T-helper 17 cell (primary cell): ENCODE measurements at places on chromosomes 11 and 22.

DNA sequence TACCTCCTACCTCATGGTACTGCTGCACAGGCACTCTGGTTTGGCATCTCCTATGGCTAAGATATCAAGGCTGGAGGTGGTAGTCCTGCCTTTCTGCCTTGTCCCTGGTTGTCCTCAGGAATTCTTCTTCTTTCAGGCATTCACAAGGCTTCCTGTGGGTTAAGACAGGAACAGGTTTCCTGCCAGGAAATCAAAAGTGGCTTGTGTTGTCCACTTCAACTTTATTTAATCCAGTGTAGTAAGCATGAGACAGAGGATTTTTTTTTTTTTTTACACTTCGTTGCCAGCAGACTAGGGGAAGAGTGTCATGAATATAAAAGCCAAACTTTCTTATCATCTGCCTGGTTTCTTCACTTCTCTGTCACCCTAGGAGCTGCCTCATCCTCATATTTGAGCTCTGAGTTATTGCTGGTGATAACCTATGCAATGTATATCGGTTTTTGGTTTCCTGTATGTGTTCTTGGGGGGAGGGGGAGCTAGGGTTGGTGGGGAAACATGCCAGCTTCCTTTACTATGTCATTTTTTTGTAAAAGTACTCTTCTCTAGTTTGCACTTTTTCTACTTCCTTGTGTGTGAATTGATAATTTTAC, 50.2 kb downstream of the XKR3 start:
- no peak for DNase-seq

GRCh38 chr11:6531267-6531752, 34.2 kb downstream of the DNHD1 start:
- DNase-seq = no peak

DNA sequence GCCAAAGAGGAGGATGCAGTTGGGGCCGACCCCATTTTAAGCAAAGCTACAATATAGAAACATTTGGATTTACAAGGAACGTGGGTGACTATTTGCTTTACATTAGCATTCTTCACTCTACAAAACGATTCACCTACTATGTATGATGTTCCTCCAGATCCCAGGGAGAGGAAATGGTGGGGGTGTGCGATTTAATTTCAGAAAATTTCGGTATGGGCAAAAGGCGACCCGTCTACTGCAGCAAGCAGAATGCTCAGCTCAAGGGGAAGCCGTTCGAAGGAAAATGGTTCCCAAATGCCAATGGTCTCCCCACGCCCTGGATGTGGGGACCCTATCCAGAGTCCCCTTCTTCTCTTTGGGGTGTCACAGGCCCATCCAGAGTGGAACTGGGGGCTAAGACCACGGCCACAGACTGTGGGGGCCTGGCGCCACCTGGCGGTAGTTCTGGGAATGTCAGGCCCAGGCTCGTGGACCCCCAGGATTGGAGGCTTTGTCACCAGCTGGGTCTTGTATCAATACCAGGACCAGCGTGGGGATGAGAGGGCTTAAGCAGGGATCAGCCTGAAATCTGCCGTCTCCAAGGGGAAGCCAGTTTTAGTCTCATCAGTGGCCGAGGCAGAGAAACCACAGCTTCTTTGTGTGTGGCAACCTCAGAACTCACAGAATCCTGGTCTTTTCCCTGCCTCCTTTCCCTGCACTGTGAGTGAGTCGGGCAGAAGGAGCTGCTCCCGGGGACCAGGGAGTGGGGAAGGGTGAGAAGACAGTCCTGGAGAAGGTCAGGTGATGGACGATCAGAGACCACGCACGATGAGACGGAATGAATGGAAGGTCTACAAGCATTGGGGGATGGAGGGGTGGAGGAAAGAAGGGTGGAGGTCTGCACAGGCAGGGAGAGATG, 8.4 kb downstream of the LRRC10B start:
- DNase-seq = peak; percentile 57

GRCh38 chr11:95450547-95451123, 219.6 kb upstream of the SESN3 start:
- DNase-seq = no peak

- no peak for DNase-seq
Measured at GRCh38 chr11:64027651-64028397, 7.9 kb upstream of the FLRT1 start.

GRCh38 chr11:14443638-14444037, 56.0 kb downstream of the COPB1 start:
- no peak for DNase-seq

DNA sequence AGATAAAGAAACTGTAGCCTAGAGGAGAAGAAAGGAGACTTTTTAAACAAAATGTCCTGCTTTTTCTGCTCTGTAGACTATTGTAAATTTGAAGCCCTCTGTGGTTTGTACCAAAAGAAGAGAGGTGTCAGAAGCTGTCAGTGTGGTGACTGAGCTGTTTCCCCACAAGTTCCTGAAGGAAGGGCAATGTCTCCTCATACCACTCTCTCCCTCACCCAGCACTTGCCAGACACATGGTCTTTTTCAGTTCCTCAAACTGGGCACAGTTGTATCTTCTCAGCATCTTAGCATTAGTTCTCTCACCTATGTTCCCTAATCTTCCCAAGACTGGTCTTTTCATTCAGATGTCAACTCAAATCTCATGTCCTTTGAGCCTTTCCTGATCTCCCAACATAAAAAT, 4.3 kb downstream of the BCO2 start:
- no peak for DNase-seq

DNA sequence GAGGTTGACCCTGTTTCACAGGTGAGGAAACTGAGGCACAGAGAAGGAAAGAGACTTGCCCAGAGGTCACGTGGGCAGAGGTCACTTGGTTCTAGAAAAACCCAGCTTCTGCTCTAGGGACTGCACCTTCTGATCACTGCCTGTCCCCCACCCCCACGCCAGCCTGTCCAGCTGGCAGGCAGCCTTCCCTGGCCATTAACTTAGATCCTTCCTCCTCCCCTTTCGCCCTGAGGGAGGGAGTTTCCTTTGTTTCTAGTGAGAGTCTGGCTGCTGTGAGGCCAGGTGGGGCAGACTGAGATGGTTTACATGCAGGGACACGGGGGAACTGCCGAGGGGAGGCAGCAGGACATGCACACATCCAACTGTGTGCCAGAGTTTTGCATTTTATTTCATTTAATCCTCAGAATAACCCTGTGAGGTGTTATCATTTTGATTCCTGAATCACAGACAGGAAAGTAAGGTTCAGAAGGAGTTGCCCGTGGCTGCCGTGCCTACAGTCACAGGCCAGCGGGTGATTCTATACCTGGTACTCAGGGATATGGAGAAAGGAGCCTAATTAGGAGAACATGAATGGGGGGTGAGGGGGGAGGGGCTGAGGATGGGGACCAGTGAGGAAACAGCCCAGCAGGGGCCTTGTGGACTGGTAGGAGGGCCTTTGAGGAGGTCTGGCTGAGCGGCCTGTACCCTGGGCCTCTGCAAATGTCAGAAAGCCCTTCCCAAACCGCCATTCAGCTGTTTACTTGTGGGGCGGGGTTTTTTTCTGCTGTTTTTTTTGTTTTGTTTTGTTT, 3.4 kb downstream of the FAM83F start:
- DNase-seq = no peak

DNA sequence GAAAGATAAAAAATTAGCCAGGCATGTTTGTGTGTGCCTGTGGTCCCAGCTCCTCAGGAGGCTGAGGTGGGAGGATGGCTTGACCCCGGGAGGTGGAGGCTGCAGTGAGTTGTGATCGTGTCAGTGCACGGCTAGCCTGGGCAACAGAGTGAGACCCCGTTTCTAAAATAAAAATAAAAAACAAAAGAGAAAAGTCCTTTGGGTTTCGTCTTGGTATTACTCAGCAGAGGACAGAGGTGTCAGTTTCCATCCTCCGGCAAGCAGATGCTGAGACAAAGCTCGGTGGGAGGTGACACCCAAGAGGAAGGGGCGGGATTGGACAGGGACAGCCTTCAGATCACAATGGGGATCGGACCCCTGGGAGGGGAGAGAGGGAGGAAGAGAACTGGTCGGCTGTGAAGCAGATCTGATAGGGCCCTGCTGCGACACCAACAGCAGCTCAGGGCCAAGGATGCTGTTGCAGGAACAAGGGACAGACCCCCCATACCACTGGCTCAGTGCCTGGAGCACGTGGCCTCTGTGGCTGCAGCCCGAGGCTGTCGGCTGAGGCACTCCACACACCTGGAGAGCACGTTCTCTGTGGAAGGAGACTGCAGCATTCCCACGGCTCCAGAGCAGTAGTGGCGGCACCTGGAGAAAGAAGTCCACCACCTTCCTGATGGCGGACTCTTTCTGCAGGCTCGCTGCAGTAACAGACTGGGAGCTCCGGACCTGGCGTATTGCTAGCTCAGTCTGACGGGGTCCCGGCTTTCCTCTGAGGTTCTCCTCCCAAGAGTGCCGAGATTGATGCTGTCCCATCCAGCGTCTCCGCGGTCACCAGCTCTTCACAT, 5.2 kb upstream of the BID start:
- no peak for DNase-seq

GRCh38 chr11:48095779-48096470, 115.6 kb downstream of the PTPRJ start:
- no peak for DNase-seq

DNA sequence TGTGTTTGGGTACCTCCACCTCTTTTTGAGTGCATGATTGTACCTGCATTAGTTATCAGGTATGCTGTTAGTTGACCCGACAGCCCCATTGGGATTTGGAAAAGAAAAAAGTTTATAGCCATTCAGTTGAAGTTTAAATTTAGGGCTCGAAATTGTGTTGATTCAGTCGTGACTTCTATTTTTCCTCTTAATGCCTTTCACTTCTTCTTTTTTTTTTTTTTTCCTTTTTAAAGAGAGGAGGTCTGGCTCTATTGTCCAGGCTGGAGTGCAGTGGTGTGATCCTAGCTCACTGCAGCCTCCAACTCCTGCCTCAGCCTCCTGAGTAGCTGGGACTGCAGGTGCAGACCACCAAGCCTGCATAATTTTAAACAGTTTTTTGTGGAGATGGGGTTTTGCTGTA, 2.3 kb downstream of the STT3A start:
- DNase-seq = no peak

GRCh38 chr11:79080551-79080950, 360.3 kb downstream of the TENM4 start:
- DNase-seq = no peak

DNA sequence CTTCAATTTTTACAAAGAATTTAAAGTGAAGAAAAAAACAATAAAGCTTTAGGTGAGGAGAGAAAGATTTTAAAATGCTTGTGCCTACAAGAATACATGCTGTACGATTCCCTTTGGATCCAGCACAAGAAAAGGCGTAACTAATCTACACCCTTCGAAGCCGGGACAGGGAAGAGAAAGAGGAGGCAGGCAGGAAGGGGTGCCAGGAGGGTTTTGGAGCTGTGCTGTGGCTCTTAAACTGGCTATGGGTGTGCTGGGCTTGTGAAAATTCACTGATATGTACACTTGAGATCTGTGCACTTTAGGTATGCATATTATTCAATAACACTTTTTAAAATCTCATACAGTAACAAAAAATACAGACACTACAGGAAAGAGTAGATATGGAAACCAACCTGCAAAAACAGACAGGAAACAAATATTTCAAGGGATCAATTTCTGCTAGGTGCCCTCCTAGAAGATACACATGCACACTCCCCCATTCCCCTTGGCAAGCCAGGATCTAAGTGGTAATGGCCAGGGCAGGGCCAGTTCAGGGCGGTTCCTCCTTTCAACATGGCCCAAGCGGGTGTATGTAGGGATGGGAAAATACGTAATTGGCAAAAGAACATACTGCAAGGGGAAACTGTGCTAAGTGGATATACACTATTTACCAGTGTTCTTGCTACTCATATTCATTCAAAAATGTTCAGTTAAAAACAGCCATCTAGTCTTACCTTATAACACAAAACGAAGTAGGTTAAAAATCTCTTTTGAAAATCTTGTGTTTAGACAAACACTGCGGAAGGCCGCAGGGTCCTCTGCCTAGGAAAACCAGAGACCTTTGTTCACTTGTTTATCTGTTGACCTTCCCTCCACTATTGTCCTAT, 54.2 kb downstream of the PACSIN2 start:
- no peak for DNase-seq
